Brain (organoid and tissue), 16 donors: ENCODE measurements at places on chromosomes 2 and 18.

DNA sequence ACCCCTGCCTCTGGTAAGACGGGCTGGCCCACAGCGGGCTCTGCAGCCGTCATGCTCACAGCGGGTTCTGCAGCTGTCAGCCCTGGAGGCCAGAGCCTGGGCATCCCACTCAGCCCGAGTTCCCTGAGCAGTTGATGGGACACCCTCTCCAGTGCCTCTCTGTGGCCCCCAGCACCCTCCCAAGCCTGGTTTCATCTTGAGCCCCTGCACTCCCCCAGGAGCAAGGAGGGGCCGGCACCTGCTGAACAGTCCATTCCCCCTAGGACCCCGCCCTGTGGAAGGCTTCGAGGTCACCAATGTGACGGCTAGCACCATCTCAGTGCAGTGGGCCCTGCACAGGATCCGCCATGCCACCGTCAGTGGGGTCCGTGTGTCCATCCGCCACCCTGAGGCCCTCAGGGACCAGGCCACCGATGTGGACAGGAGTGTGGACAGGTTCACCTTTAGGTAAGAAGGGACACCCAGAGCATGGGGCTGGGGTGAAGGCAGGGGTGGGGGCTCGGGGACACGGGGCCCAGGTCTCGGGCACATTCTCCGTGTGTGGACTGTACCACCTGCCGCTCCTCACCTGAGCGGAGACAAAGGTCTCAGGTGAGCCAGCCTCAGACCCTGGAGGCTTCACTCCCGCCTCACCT, 34.5 kb downstream of the MTERF4 start:
- DNase-seq = no peak

DNA sequence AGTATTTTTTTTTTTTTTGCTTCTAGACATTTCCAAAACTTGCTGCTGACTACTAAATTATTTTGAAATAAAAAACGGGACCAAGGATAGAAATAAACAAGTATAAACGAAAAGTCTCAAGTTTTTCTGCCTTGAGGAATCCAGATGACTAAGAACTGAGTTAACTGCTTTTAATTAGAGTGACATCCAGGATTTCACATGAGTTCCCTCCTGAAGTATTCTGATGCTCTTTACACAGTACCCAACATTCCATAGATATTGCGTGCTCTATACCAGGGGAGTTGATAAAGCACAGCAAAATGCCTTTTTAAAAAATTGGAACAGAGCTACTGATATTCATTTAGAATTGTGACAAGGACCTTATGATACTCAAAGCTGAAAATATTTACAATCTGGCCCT, 618.0 kb downstream of the CCDC85A start:
- no peak for DNase-seq

- no peak for DNase-seq
These were observed 114.8 kb upstream of the PTPRM start for GRCh38 chr18:7452331-7452730.

- DNase-seq = no peak
These were observed 415.9 kb downstream of the NBAS start for GRCh38 chr2:15145046-15145817.

- DNase-seq = no peak
These were observed 554.7 kb downstream of the GALR1 start for GRCh38 chr18:77804382-77804781.

GRCh38 chr2:190718652-190719526, 70.0 kb downstream of the NAB1 start:
- DNase-seq = no peak

- DNase-seq = peak; percentile 76
These were observed 29.6 kb upstream of the KCNG3 start for GRCh38 chr2:42523341-42523740.
